ENCODE measurements at places on chromosomes 16 and 17.

DNA sequence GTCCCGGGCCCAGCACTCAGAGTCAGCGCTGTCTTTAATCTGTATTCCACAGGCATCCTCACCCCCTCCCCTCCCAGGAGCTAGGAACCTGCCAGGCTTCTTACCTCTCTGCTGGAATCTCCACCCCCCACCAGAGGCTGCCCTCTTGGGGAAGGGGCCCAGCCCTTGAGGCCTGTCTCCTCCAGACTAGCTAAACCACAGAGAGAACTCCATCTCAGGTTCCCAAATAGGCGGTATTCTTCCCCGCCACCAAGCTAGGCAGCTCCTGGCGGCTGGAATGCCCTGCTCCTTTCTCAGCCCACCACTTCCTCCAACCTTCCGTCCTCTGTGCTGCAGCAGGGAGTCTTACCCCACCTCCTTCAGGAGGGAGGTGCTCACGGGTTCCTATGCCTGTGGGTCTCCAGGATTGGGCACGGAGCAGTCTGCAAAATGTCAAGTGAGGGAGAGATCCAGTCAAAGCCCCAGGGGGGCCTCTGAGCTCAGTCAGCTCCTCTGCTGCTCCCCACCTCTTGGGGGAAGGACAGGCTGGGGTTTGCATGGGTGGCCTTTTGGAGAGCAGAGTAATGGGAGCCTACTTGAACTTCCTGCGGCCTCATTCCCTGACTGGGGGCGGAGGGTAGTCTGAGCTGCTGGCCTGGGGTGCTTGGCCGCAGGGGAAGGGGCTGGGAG lies 55.7 kb downstream of the SREBF1 start:
- no peak for DNase-seq

DNA sequence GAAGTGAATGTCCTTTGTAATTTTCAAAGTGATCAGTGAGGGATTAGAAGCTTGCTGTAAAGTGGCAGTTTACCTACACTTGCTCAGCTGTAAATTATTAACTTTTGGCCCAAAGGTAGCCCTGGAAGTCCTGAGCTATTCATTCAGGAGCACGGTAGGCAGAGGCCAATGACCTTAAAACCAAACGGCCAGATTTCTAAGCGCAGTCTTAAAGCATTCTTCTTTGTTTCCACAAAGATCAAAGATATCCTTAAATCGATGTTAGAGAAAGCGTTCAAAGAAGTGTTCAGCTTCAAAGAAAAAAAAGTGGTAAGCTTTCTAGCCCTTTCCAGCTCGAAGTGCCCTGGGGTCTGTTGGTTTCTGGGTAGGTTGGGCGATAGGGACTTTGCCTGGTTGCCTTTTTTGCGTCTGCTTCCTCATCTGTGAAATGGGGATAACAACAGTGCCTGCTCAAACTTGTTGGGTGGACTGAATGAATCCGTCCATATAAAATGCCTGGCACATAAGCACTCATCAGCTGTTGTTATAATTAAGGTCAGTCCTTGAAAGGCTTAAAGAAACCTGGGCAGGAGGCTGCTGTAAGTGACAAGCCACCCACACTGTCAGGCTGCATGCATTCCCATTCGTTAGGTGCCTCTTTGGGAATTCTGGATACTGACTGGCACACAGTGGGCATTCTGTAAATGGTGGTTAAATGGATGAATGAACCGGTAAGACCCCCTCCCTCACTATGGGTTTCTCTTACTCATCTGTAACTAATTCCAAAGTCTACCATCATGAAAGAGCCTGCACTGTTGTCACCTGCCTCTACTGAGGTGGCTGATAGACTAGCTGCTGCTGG lies 113.2 kb downstream of the PRKCA start:
- no peak for DNase-seq

- DNase-seq = peak; percentile 16
Observed at GRCh38 chr17:57121308-57122042, 36.4 kb downstream of the AKAP1 start.

DNA sequence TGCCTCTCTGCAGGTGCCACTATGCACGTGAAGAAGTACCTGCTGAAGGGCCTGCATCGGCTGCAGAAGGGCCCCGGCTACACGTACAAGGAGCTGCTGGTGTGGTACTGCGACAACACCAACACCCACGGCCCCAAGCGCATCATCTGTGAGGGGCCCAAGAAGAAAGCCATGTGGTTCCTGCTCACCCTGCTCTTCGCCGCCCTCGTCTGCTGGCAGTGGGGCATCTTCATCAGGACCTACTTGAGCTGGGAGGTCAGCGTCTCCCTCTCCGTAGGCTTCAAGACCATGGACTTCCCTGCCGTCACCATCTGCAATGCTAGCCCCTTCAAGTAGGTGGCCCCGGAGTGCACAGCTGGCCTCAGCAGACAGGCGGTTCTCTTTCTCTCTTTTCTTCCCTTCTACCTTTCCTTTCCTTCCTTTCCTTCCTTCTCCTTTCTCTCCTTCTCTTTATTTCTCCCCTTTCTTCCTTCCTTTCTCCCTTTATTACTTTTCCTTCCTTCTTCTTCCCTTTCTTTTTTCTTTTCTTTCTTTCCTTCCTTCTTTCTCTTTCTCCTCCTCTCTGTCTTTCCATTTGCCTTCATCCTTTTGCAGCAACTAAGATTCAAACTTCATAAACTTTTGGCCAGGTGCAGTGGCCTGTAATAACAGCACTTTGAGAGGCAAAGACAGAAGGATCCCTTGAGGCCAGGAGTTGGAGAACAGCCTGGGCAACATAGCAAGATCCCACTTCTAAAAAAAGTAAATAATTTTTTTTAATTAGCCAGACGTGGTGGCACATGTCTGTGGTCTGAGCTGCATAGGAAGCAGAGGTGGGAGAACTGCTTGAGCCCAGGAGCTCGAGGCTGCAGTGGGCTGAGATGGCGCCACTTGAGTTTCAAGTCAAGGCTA lies 46.7 kb downstream of the SCNN1B start:
- no peak for DNase-seq

GRCh38 chr17:30101686-30102390 lies 14.8 kb upstream of the NSRP1 start:
- DNase-seq = no peak

GRCh38 chr16:89012622-89012995 lies 35.6 kb upstream of the CBFA2T3 start:
- DNase-seq = no peak

GRCh38 chr17:39671651-39672521 lies 3.6 kb downstream of the PNMT start:
- DNase-seq = peak; percentile 28

GRCh38 chr17:8474826-8475225 lies 39.1 kb downstream of the NDEL1 start:
- DNase-seq = no peak

GRCh38 chr16:14415291-14415690 lies 214.8 kb downstream of the PARN start:
- DNase-seq = no peak

- no peak for DNase-seq
Observed at GRCh38 chr17:17060930-17061329, 18.7 kb downstream of the MPRIP start.

GRCh38 chr17:44266402-44267164 lies 1.4 kb downstream of the SLC4A1 start:
- no peak for DNase-seq

GRCh38 chr16:89373355-89374110 lies 116.8 kb downstream of the ANKRD11 start:
- DNase-seq = no peak

- no peak for DNase-seq
Observed at GRCh38 chr17:51463353-51463752, 203.0 kb downstream of the UTP18 start.

DNA sequence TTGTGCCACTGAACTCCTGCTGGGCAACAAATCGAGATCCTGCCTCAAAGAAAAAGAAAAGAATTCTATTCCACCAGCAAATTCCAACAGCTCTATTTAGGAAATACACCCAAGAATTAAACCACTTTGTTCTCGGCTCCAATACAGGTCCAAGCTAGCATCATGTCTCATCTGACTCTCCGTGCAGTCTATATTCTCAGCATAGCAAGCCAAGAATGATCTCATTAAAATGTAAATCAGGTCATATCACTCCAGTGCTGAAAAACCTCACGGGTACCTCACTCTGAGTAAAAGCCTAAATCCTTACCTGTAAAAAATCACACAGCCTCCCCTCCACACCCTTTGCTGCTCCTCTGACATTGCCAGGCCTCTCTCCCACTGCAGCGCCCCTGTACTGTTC lies 23.9 kb downstream of the UBE2G1 start:
- no peak for DNase-seq

- no peak for DNase-seq
Observed at GRCh38 chr16:20409398-20410120, at the start of gene ACSM5. Gene ACSM5, plus strand, starts transcription at chr16:20409534. Its CDS starts 1,951 bp downstream, at chr16:20411485.

DNA sequence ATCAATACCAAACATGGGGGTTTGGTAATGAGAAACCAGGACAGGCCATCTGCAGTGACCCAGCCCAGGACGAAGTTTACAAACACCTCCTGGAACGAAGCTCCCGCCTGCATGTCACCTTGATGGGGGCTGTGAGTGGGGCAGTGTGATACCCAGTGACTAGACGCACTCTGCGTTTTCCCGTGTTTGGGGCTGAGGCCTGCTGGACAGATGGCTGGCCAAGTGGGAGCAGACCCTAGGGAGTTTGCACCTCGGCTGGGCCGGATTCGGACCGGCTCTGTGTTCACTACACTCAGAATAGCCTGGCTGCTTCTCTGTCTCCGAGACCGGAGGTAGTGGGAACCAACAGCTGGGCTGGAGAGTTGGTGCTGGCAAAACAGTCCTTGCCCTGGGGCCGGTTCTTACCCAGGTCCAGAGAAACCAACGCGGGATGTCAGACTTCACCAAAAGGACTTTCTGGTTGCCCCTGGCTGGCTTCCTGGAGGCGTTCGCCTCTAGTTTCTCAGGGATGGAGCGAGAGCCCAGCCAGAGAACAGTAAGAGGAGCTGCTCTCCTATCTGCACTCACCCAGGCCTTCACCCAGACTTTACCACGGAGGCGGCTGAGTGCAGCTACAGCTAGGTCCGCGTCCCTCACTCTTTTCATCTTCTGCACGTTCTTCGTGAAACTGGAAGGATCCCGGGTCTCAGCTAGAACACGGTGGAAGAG lies 20.4 kb downstream of the CARHSP1 start:
- DNase-seq = no peak

DNA sequence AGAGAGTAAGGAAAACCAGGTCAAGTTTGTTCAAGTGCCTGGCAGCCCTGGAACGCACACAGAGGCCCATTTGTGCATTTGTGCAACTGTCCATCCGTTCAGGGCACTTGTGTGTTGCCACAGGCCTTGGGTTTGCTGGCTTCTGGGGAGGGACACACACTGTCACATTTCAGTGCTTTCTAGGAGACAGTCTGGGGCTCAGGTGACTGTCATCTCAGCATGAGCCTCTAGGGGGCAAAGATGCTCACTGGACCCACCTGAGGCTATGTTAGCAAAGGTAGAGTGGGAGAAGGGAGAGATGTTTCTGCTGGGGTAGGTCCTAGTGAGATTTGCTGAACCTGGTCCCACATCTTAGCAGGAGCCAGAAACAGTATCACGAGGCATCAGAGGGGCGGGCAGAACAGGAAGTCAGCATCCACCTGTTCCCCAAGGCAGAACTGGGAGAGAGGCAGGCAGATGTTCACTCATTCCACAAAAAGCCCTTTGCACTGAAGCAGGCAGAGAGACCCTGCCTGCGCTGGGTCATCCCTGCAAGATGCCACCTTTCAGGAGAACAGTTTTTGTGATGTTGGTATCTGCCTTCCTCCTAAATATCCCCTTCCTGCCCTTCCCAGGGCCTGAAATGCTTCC lies 48.5 kb downstream of the RAI1 start:
- peak; percentile 69 for DNase-seq

- DNase-seq = no peak
Observed at GRCh38 chr16:55655381-55655896, 349 bp upstream of the SLC6A2 start.

- no peak for DNase-seq
Observed at GRCh38 chr16:10945065-10945787, 862 bp downstream of the CLEC16A start.

GRCh38 chr17:13885550-13885949 lies 183.8 kb upstream of the COX10 start:
- no peak for DNase-seq

DNA sequence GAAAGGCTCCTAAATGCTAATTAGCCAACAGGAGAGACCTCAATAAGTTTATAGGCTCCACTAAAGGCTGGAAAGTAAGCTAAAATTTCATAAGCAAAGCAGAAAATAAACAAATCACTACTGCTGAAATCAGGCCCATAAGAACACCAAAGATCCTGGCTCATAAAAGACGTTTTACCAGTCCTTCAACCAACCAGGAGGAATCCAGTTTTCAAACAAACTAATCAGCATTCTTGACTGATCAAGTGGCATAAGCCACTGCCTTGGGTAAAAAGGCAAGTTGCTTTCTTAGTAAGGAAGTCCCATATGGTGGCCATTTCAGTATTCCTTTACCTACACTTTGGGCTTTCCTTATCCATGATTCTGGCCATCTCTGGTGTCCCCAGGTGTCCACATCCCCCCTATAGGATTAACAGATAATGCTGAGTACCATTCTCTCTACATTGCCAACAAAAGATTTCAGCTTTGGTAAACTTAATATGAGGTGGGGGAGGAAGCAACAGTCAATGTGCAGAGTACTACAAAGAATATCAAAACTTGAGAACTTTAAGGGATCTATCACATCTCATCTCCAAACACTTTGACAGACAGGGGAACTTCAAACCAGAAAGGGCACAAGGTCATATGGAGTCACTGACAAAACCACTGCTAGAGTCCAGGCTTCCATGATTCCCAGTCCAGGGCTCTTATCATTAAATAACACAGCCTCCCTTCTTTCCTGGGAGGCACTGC lies 1.3 kb downstream of the TOM1L2 start:
- no peak for DNase-seq

Data from activated CD4-positive, alpha-beta memory T cell treated with anti-CD3 and anti-CD28 coated beads for 36 hours (primary cell).